ENCODE measurements at places on chromosomes 2 and 18.

DNA sequence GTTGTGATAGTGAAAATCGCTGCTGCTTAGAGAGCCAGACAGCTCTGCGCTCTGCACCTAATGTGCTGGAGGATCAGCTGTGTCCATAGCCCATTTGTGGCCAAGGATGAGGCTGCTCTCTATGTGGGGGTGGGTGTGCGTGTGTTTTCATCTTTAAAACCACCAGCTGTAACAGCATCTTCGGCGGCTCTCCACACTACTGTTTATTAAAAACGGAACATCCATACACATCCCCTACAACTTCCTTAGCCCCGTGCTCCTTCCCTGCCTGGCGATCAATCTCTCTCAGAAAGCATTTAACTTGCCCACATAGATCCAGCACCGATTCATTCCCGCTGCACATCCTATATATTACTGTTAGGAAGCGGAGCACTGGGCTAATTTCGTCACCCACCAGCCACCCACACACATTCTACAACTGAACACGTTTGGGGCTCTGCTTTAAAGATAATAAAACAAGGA is 1.6 kb downstream of the CELF4 start:
- no peak for DNase-seq

GRCh38 chr18:14958701-14959100 is 210.7 kb downstream of the ANKRD30B start:
- no peak for DNase-seq

DNA sequence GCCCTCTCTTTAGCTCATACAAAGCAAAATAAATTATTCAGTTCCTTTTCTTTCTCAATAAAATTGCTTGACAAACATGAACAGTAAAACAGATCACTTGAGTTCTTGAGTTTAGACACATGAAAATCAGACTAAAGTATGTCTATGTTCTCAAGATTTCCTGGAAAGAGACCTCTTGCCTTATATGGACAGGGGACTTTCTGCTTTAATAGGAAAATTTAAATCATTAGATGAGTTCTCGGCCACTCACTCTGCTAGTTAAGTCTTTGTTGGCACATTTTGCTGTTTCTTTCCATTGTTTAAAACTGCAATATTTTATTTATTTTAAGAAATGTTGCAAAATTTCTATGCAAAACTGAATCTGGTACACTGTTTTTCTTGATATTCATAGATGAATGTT is 207.8 kb downstream of the RND3 start:
- DNase-seq = no peak

- DNase-seq = no peak
These were observed 37.3 kb downstream of the RHBDD1 start for GRCh38 chr2:226873051-226873620.

DNA sequence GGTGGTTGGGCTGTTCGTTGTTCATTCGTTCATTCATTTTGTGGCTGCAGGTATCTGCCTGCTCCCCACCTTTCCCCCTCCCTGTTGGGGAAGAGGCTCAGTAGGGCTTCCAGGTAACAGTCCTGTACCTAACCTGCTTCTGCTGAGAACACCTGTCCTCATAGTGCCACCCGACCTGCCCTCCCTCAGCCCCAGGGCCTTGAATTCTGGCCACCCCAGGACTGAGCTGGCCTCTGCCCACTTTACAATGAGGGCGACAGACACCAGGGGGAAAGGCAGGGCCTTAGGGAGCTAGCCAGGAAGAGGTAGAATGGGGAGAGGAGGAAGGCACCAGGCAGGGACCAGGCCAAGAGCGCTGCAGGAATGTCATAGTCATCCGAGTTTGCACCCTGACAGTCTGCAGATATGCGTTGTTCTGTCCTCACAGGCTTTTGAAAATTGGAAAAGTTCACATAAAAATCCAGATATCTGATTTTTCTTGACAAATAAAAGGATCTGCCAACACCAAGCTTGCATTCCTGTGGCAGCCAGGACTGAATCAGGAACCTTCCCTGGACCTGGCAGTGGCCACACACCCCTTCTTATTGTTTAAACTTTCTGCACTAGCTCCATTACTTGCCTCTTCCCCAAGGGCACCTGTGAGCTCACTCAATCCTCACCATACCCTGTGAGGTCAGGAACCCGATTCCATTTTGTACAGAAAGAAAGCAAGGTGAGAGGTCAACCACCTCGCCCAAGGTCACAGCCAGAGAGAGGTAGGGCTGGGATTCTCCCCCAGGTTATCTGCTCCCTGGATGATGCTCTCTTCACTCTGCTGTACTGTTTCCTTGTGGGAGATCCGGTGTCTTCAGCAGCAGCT is 35.3 kb upstream of the MRPL33 start:
- no peak for DNase-seq

DNA sequence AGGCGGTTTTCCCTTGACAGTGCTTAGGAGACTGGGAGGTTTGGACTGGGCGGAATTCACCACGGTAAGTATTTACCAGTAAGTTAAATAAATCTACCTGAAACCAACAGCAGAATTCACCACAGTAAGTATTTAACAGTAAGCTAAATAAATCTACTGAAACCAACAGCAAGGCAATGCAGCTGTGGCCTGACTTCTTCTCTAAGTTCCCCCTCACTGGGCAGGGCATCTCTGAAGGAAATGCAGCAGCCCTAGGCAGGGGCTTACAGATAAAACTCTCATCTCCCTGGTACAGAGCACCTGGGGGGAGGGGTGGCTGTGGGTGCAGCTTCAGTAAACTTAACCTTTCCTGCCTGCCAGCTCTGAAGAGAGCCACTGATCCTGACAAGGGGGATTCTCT is 432.5 kb upstream of the LRRTM1 start:
- no peak for DNase-seq

DNA sequence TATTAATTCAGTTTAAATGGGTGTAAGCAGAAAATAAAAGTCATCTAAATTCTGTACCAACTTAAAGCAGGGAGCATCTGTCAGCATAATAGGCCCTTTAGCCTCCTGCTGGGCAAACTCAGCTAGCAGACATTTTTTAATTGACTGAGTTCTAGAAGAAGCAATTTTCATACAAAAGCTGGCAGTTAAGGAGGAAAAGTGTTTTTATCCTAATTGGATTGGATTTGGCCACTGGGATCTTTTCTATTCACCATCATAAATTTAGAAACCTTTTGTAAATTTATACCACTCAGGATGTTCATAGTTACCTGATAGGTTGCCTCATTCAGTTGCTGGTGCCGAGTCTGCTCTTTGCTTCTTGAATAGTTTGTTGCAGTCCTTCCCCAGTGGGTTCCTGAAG is 262.7 kb upstream of the FSIP2 start:
- no peak for DNase-seq

DNA sequence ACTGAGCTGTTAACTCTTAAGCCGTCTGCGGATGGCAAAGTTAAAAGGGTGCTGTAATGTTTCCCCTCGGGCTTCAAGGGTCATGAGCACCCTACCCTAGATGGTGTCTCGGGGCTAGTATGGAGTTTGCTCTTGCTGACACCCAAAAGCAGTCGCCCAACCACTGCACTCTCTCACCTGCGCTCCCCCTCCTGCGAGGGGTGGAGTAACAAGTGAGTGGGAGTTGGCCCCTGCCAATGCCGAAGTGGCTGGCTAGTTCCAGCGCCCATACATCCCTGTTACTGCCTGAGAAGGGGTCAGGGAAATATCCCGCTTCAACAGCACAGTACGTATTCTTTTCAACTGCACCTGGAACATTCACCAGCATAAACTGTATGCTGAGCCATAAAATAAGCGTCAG is 47.5 kb downstream of the FAM117B start:
- no peak for DNase-seq

GRCh38 chr2:230140667-230141066 is 71.9 kb upstream of the SLC16A14 start:
- DNase-seq = no peak

- no peak for DNase-seq
These were observed 162.9 kb downstream of the CELF4 start for GRCh38 chr18:37402735-37403099.

DNA sequence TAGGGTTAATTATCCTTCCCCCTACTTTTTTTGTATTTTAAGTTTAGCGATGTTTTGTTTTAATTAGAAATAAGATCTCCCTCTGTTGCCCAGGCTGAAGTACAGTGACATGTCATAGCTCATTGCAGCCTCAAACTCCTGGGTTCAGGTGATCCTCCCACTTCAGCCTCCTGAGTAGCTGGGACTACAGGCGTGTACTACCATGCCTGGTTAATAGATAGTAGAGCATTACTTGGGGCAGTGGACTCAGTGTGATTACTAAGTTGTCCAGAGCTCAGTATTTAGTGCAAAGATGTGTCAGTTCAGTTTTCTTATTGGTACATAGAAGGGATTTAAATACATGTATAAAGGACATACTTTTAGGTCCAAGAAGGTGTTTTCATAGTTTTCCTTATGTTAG is 9.5 kb upstream of the ADGRF3 start:
- DNase-seq = no peak
